Epithelial cell of proximal tubule (primary cell): ENCODE measurements at places on chromosomes 4 and X. TPM values are rescaled to one million over a fixed set of nuclear protein-coding genes. Genes with fewer than 3 reads are reported as not detected.
A peak's percentile ranks its signal among the peaks of the same experiment; 100 is the strongest.

DNA sequence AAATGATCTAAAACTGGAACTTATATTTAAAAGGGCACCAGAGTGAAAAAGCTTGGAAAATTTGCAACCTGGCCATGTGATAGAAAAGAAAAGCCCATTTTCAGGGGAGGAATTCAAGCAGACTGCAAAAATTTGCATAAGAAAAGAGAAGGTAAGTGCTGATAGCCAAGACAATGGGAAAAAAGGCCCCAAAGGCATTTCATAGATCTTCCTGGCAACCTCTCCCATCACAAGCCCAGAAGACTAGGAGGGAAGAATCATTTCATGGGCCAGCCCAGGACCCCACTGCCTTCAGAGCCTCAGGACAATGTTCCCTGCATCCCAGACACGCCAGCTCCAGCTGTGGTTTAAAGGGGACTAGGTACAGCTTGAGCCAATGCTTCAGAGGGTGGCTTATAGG is 887.3 kb upstream of the DIAPH2 start:
- DNase-seq: no peak

- no peak for DNase-seq
Observed at GRCh38 chr4:57426779-57427395, 316.7 kb upstream of the IGFBP7 start.

- no peak for DNase-seq
Observed at GRCh38 chrX:39421006-39421405, 619.7 kb downstream of the MID1IP1 start.

GRCh38 chrX:55582447-55582846 is 40.8 kb upstream of the FOXR2 start:
- DNase-seq: no peak

DNA sequence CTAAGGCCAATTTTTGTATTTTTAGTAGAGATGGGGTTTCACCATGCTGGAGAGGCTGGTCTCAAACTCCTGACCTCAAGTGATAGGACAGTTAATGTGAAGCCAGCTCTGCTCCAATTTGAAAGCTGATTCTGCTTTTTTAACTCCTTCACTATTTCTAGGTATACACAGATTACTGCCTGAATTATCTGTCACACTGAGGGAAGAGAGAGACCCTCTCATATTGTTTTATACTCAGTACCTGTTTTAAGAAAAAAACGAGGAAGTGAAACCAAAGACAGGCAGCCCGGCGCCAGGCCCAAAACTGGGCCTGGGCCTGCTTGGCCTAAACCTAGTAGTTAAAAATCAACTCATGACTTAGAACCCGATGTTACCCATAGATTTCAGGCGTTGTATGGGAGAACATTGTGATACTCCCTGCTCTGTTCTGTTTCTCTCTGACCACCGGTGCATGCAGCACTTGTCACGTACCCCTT is 1601.5 kb upstream of the PCDH10 start:
- no peak for DNase-seq

DNA sequence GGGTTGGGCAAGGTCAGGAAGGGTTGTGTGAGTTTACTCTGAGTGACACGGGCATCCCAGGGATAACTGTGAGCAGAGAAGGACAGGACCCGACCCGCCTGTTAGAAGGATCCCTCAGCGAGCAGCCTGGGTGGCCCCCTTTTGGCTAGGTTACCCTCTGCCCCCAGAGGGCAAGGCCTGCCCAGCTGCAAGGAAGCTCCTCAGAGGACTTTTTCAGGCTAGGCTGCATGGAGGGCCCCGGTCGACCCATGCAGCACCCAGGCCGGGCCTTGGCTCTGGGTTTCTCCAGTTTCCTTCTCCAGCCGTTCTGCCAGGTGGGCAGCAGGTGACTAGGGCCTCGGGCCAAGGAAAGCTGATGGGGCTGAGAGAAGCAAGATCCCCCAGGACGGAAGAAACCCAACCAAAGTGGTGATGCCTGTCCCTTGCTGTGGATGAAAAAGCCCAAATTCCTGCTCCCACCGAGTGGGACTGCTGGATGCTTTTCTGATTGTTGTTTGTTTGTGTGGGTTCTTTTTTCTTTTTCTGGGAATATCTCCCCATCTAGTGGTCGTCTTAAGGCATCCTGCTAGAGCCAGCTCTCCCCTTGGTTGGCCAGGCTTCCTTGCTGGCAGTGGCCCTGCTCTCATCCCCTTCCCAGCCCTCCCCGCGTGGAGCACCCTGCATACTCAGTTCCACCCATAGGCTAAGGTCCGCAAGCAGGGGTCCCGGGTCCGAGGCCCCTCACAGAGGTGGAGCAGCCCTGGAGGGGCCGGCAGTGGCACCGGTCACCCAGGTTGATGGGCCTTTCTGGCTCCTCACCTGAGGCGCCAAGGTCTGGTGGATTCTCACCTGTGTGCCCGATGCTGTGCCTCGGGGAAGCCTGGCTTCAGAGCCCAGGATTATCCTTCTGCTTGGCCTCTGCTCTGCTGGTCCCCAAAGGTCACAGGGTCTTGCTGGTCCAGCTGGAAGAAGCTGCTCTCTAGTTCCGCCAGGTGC is 1.8 kb downstream of the ZFP92 start:
- DNase-seq: no peak

GRCh38 chrX:135484641-135485289 is 35.7 kb upstream of the INTS6L start:
- peak; percentile 1 for DNase-seq

Gene PRSS12
- 0.87 and 1.0 TPM in 2 replicates for total RNA-seq

Gene NSDHL
- 19.3 and 47.4 TPM in 2 replicates for total RNA-seq

Gene FRG2
- not detected in 2 replicates for total RNA-seq

Gene IDUA
- 0.87 and 5.8 TPM in 2 replicates for total RNA-seq

Gene RHOXF2
- not detected in 2 replicates for total RNA-seq
